SK-N-SH (cell line): ENCODE measurements at places on chromosomes 16 and 17. TPM values are rescaled to one million over a fixed set of nuclear protein-coding genes. Genes with fewer than 3 reads are reported as not detected.

SLX1B gene
- polyA plus RNA-seq, result 18.3 and 32.4 TPM in 2 replicates

PMFBP1 gene
- 0.16 and 0.21 TPM in 2 replicates for polyA plus RNA-seq

PIRT gene
- not detected in 2 replicates for polyA plus RNA-seq

SOST gene
- not detected in 2 replicates for polyA plus RNA-seq

GRCh38 chr17:82967268-82968032 is 112.0 kb upstream of the METRNL start:
- no peak for DNase-seq

GRCh38 chr16:67184453-67184994 is 761 bp upstream of the MATCAP1 start:
- peak; percentile 76 for DNase-seq

DNA sequence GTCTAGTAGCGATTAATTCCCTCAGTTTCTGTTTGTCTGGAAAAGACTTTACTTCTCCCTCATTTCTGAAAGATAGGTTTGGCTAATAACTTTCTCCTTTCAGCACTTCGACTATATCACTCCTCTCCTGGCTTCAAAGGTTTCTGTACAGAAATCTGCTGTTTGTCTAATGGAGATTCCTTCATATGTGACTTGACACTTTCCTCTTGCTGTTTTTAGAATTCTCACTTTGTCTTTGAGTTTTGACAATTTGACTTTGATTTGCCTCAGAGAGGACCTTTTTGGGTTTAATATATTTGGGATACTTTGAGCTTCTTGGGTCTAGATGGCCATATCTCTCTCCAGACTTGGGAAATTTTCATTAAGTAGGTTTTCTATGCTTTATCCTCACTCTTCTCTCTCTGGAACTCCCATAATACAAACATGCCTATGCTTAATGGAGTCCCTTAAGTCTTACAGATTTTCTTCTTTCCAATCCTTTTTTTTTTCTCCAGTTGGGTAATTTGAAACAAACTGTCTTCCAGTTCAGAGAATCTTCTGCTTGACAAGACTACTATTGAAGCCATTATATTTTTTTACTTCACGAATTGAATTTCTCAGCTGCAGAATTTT is 7.8 kb upstream of the PRSS21 start:
- DNase-seq, result no peak

DNA sequence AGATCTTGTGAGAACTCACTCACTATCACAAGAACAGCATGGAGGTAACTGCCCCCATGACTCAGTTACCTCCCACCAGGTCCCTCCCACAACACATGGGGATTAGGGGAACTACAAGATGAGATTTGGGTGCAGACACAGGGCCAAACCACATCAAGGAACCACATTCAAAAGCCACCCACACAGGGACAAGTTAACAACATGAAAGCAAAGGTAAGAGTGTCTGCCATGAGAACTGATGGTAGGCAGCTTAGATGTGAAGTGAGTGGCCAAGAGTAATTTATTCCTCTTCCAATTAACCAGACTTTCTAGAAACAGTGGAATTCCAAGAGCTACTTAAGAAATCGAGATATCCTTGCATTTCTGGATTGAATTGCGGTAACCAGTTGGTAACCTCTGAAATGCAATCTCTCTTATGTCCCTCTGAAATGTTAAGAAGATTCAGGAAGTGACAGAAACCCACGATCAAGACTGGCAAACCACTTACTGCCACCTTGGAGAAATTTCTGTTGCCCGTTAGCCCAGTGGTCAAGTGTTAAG is 167.4 kb upstream of the CACNG5 start:
- no peak for DNase-seq

DNA sequence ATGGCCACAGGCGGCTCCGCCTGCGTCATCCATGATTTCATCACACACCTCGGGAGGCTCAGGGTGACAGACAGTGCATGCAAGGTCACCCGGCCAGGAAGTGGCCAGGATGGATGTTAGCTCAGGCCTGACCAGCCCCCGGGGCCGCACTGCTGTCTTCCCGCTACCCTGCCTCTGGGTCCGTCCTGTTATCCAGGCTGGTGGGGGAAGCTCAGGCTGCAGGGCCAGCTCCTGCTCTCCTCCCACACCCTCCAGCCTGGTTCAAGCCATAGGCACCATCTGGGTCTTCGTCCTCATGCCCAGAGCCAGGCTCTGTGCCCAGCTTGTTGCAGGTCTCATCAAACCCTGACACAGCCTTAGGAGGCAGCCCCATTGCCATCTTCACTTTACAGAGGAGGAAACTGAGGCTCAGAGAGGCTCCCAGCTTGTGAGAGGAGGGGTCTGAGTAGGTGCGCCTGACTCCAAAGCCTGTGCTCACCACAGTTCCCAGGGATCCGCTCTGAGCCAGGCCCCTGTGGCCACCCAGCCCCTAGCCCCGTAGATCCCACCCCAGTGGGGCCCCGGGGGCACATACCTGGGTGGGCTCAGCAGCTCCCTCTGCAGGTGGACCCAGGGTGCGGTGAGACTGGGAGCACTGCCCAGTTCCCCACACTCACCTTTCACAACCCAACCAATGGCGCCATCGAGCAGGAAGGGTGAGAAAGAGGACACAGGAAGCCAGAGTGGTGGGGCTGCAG is 412 bp upstream of the ADGRG3 start:
- peak; percentile 50 for DNase-seq

DNA sequence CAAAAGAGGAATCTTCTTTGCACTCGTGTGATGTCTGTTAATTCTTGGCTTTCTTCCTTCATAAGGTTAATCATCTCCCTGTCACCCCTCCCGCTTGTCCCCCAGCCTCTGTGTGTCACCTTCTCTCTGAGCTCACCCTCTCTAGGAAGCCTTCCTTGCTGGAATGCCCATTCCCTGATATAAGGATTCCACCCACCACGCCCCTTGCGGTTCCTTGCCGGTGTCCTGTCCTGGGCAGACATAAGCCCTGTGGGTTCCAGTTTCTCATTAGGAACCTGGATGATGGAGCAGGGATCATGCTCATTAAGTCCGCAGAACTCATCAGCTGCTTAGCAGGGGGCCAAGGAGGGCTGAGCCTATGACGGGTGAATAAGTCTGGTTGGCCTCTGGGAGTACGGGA is 559.3 kb downstream of the MAF start:
- DNase-seq, result no peak

GRCh38 chr17:57400648-57401047 is 144.3 kb downstream of the MSI2 start:
- no peak for DNase-seq

GRCh38 chr17:77212081-77212832 is 71.5 kb downstream of the SEC14L1 start:
- DNase-seq, result no peak

- no peak for DNase-seq
Measured at GRCh38 chr17:78795861-78796516, 13.9 kb upstream of the CYTH1 start.

DNA sequence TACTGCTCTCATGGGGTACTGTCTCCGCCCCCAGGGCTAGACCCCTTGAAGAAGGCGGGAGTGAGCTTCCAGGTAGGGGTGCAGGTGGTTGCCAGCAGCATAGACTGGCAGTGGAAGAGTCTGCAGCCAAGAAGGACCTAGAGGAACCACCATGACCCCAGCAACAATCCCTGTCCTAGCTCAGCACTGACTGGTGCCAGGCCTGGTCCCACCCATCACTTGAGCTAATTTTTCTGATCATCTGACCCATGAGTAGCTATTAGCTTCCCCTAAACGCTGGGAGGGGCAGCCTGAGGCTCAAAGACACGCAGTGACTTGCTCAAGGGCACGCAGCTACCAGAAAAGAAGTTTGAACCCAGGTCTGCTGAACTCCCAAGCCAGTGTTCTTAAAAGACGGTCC is 945 bp downstream of the PRM3 start:
- no peak for DNase-seq

- DNase-seq, result no peak
Measured at GRCh38 chr17:61205931-61206330, 193.7 kb upstream of the TBX2 start.

DNA sequence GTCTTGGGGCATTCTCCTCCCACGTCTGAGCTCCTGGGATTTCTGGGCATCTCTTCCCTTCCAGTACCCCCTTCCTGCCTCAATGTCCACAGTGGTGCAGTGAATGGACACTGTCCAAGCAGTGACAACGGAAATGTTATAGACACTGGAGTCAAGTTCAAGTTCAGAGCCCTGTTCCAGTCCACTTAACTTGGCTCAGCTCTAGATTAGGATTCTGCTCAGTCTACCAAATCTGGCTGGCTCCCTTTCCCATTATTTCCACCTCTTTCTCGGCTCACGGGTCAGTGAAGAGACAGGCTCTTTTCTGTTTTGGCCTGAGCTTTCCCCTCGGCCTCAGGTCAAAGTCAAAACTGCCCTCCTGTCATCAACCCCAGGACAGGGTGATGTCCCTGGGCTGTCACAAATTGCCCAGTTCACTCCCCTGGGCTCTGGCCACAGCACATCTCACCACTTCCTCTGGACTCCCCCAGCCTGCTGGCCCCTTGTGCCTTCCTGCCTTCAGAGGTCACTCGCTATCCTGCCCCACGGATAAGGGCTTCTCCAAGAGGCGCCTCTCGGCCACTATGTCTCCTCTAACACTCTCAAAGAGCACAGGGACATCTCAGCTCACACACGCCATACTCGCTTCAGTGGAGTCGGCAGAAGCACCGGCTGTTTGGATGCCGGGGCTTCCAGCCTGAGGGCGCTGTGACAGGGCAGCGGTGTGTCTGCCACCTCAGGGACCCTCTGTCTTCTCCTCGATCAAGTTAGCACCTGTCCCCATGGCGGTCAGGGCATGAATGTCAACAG is 17.7 kb upstream of the MRPL38 start:
- DNase-seq, result no peak

GRCh38 chr17:5123343-5124124 is 7.7 kb downstream of the USP6 start:
- DNase-seq, result no peak

- no peak for DNase-seq
Measured at GRCh38 chr17:69478916-69479315, 64.4 kb downstream of the MAP2K6 start.

- DNase-seq, result peak; percentile 41
Measured at GRCh38 chr17:9529033-9529700, 46.5 kb downstream of the STX8 start.
